ENCODE measurements at places on chromosomes 2 and 18. TPM values are rescaled to one million over a fixed set of nuclear protein-coding genes. Genes with fewer than 3 reads are reported as not detected.

DNA sequence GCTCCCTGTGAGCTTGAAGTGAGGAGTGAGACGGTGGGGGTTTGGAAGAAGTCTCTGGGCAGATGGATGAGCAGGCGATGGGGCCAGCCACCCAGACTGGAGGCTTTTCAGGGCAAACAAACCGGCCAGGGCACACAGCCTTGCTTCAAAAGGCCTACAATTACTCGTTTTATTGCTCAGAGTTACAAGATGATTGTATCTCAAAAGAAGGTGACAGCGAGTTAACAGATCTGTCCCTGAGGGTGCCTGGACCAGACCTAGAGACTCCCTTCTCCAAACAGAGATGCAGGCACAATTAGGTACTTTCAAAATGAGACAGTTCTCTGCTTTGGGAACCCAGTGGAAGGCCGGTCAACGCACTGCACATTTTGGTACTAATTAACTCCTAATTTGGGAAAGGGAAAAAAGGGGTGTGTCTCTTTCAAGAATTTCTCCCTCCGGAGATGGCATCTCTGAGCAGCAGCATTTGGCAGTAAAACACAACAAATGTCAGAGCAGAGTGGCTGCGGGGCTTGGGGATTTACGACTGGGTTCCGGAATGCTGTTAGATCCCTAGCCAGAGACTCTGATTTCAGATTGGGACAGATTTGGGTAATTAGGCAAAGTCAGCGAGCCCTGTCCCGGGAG is 226.7 kb downstream of the TTC32 start:
- DNase-seq: no peak

DNA sequence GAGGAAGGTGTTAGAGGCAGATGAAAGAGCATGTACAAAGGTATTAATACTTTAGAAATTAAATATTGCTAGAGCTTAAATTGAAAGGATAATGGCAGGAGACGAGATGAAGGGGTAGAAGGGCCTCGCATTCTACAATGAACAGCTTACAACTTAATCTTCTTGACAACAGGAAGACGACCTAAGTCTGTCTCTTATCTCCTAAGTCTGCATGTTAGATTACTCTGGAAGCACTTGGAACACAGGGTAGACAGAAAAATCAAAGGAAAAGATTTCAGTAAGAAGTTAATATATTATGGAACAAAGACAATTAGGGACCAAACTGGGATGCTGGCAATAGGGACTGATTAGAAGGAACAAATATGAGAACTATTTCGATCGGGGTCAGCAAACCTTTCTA is 34.9 kb downstream of the SMC6 start:
- no peak for DNase-seq

DNA sequence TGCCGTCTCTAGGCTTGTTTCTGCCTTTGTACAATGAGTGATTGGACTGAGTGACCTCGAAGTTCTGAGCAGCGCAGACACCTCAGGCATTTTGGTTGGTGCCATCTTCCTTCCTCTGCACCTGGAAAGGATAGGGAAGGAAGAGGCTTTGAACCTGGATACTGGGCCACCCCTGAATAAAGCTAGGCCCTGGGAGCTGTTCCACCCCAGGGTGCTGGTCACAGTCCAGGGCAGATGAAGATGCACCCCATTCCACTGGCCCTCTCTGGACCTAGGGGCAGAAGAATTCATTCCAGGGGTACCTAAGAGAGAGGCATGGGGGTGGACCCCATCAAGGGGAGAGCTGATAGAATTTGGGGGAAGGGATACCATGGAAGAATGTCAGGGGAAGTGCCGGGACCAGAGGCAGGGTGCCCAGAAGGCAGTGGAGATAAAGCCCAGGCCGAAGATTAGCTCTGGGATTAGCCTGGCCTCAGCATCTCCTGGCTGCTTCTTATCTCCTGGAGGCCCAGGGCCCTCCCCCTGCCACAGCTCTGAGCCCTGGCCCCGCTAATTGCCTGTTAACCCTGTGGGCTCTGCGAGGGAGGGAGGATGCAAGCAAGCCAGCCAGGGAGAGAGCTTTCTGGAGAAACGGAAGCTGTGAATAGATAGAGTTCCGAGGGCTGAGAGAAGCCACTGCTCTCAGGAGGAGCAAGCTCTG is 11.4 kb downstream of the ASIC4 start:
- DNase-seq: no peak

- no peak for DNase-seq
Measured at GRCh38 chr2:127707890-127708648, 6.8 kb downstream of the SFT2D3 start.

- DNase-seq: no peak
Measured at GRCh38 chr2:150478200-150478974, 9.1 kb downstream of the RND3 start.

DNA sequence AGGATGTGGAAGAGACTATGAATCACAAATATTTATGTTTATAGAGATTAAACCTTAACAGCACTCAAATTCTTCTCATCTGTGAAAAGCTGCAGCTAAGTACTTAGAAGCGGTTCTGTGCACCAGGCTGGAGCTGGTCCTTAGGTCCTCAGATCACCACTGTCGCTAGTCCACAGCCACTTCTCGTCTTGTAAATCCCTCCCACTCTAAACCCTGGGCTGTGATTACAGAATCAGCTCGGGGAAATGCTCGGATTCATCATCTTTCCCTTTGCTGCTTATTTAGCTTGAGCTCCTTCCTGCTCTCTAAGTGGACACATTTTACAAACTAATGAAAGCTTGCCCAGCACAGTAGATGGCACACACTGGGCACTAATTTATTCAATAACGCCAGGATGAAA is 61.7 kb downstream of the RNF152 start:
- peak; percentile 17 for DNase-seq

DNA sequence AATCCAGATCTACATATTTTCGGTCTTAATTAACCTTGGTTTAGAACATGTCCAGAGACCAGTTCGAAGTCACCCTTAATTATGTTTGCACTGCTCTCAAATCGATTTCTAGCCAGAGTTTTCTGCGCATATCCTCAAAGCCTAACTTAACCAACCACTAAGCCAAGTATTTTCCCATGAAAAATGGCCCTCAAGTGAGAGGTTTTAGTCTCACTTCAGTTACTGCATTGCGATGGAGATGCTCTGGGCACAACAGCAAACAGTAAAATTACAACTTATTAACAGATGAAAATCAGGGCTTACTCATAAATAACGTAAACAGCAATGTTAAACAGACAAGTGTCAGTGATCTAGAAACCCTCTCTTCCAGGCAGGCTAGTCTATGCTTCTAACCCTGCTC is 4.5 kb downstream of the RTN4 start:
- no peak for DNase-seq

- DNase-seq: no peak
Measured at GRCh38 chr18:62332964-62333695, 8.0 kb downstream of the TNFRSF11A start.

DNA sequence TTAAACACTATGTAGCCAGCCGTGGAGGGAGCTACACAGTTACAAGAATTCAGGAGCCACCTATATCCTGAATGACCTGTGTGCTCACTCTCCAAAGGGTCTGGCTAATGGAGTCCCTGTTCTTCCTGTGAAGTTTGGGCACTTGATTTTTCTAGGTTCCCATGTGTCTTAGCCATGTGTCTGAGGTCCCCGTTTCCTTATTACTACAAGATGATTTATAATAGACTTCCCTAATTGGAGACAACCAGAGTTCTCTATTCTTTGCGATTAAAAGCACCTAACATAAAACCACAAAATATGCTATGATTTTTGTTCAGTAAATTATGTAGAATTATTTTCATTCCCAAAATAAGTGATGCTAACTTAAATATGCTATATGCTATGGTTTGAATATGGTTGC is 83.4 kb downstream of the PDK1 start:
- no peak for DNase-seq

The RAX gene
- not detected for polyA plus RNA-seq

The FABP1 gene
- polyA plus RNA-seq: 2.5 TPM
